ENCODE measurements at places on chromosomes 1 and 21.

- no peaks in the 10 kb centered on the region for H3K4me1 ChIP-seq
- H3K27me3 ChIP-seq: no peaks in the 10 kb centered on the region
- no peak overlapping the region for H3K4me3 ChIP-seq
- DNase-seq: no peak
- H3K36me3 ChIP-seq: no peaks in the 10 kb centered on the region
Measured at GRCh38 chr1:77415579-77415978, 133.8 kb downstream of the AK5 start.

- peaks cover 45% of the 10 kb centered on the region for H3K4me1 ChIP-seq
- H3K27me3 ChIP-seq: no peaks in the 10 kb centered on the region
- no peaks in the 10 kb centered on the region for H3K36me3 ChIP-seq
- DNase-seq: no peak
- no peak overlapping the region for H3K4me3 ChIP-seq
Measured at GRCh38 chr1:51697166-51697565, 80.3 kb downstream of the OSBPL9 start.

- no peak for DNase-seq
- peaks cover 13% of the 10 kb centered on the region for H3K36me3 ChIP-seq
- no peaks in the 10 kb centered on the region for H3K27me3 ChIP-seq
- H3K27ac ChIP-seq: no peak overlapping the region
- no peaks in the 10 kb centered on the region for H3K4me1 ChIP-seq
Measured at GRCh38 chr1:44315521-44315920, 39.5 kb downstream of the ERI3 start.

- no peak for DNase-seq
- no peak overlapping the region for H3K27ac ChIP-seq
- H3K4me3 ChIP-seq: no peak overlapping the region
- no peaks in the 10 kb centered on the region for H3K4me1 ChIP-seq
- H3K27me3 ChIP-seq: peaks cover 50% of the 10 kb centered on the region
Measured at GRCh38 chr1:44523593-44524591, 118.8 kb downstream of the RNF220 start.

All from psoas muscle (tissue), 8 donors.